ENCODE measurements at places on chromosomes 4 and X. TPM values are rescaled to one million over a fixed set of nuclear protein-coding genes. Genes with fewer than 3 reads are reported as not detected.

DNA sequence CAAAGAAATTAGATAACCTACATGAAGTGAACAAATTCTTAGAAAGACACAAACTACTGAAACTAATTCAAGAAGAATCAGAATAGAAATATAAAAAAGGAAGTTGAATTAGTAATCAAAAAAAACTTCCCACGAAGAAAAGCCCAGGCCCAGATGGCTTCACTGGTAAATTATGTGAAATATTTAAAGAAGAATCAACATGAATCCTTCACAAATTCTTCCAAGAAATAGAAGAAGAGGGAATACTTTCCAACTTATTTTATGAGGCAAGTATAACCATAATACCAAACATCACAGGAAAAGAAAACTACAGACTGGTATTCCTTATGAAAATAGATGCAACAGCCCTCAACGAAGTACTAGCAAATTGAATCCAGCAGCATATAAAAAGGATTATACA is 30.7 kb downstream of the MOSPD2 start:
- no peak for DNase-seq

DNA sequence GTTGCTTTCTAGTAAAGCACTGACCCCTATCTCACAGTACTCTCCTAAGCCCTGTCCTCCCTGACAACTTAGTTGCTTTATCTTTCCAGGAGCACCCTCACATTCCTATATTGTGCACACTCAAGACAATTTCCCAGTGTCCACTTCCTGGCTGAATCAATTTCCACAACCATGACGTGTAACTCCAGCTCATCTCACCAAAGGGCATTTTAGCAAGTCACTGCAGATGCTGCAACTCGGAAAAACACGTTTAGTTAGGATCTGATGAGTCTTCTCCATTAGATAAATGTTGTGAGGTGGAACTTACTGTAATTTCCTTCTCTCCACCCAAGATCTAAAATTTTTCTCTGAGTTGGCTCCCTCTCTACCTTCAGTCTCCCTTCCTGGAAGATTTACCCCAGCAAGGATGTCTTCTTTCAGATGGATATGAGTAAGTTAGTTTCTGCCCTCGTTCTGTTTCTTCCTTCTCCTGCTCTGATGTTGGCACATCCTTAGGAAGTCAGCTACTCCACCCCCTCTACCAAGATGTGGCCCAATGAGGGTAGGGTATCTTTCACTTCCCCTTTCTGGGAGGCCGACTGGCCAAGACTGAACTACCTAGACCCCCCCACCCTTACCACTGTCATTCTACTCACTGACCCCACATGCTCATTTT is 28.8 kb upstream of the IL13RA1 start:
- no peak for DNase-seq

- DNase-seq, result no peak
Observed at GRCh38 chr4:25031077-25031621, 403 bp upstream of the LGI2 start.

- DNase-seq, result no peak
Observed at GRCh38 chr4:81490403-81491160, 18.9 kb upstream of the RASGEF1B start.

DNA sequence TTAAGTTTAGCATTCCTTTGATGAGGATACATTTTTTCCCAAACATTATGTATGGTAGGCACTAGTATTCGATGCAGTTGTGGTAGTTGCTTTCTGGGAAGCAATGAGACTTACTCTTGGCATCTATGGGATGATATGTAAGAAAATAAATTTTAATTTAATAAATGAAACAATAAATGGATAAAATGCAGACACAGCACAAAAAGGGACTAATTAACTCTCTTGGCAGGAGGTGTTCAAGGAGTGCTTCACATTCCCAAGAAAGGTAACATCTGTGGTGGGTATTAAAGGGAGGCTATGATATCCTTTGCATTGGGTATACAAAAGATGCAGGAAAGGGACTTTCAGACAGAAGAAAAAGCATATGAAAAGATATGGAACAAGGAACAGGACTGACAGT is 111.0 kb downstream of the PGRMC2 start:
- no peak for DNase-seq

TMPRSS11A gene
- total RNA-seq, result not detected

AFF1 gene
- total RNA-seq, result 104 TPM
